ENCODE measurements at places on chromosomes 4 and X.

DNA sequence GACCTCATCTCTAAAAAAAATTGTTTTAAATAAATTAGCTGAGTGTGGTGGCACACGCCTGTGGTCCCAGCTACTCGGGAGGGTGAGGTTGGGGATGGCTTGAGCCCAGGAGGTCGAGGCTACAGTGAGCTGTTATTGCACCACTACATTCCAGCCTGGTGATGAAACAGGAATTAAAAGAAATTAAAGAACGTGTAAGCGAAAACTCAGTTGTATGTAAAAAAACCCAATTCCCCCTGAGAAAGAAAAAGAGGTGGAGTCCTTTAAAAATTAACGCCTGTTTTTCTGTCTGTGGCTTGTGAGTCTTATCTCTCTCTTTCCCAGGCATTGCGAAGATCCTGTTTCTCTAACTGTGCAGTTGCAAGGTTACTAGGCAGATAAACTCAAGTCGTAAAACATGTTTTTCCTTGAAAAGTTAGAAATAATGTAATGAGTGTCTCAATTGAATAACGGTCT, 22.1 kb downstream of the EPGN start:
- DNase-seq: no peak

- DNase-seq: no peak
Measured at GRCh38 chr4:138588501-138588900, 346.4 kb upstream of the SLC7A11 start.

- no peak for DNase-seq
Measured at GRCh38 chr4:106149026-106149425, 167.0 kb downstream of the TBCK start.

- DNase-seq: no peak
Measured at GRCh38 chrX:4932790-4933189, 1219.3 kb upstream of the PRKX start.

GRCh38 chrX:74437530-74437929, 16.2 kb downstream of the SLC16A2 start:
- no peak for DNase-seq

DNA sequence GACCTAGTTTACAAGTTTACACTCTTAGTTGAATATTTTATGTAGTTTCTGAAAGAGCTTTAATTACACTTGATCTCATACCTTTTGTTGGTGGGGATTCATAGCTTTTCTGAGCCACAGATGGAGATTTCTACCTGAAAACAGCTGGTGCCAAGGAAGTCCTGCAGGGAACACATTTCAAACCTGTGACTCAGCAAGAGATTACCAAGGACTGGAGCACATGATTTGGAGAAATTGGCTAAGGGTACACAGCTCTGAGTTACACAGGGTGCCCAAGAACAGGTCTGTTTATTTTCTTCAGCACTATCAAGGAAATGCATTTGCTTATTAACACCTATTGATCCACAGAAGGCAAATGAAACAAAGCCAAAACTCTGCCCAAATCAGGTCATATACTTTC, 691.5 kb downstream of the KCTD8 start:
- DNase-seq: no peak

GRCh38 chr4:79864500-79865200, 208.4 kb downstream of the ANTXR2 start:
- no peak for DNase-seq

- no peak for DNase-seq
Measured at GRCh38 chr4:118732591-118733330, 47.6 kb downstream of the METTL14 start.

DNA sequence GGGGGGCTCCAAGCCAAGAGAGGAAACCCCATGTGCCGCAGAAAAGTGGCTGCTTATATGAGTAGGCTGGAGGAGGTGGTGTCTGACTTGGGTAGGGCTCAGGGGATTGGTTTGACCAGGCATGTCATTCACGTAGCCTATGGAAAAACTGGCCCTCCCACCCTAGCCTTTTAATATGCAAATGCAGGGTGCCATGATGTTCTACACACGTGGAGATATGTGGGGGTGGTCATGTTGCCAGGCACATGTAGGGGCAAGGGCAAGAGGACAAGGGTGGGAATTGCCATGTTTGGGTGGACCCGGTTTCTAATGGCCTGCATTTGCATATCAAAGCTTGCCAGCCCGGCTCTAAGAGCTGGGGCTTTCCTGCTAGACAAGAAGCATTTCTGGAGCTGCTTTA, 86.9 kb upstream of the SHISA3 start:
- no peak for DNase-seq

DNA sequence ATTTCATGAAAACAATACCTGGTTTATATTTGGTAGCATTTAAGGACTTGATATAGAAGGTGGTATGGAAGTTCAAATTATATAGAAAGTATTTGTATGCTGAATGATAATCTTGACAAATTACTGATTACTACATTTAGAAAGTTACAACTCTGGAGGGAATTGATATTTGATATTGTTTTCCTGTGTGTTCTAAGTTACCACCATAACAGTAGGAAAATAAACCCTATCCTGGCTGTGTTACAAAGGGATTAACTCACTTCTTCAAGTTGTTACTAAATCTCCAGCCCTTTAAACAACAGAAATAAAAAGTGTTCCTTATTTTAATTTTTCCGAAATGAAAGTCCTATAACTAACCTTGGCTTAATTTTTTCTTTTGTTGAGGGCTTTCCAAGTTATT, 36.6 kb downstream of the FHL1 start:
- DNase-seq: no peak

GRCh38 chr4:102174719-102175189, 170.5 kb downstream of the SLC39A8 start:
- DNase-seq: no peak

GRCh38 chr4:136749989-136750388, 782.3 kb downstream of the PCDH18 start:
- no peak for DNase-seq

DNA sequence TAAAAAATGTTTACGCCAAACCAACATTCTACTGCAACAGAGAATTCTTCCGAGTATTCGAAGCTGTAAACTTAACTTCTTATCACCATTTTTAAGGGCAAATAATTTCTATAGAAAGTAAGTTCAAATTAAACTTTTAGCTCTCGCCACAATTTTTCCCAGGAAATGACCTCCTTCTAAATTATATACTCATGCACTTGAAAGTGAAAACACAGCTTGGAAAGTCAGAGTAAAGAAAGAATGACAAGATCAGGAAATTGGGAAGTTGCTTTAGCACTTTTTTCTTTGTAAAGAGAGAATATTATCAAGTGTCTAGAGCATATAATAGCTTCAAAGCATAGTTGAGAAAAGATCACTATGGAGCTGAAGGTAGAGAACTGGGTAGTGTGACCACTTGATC, 1.2 kb downstream of the CYBB start:
- no peak for DNase-seq

All from LNCaP clone FGC (cell line).